ENCODE measurements at places on chromosomes 5 and 9.

- DNase-seq = no peak
These were observed 3.3 kb upstream of the PAIP1 start for GRCh38 chr5:43560128-43560527.

- DNase-seq = no peak
These were observed 82.6 kb downstream of the ADRB2 start for GRCh38 chr5:148909040-148909439.

- DNase-seq = no peak
These were observed 52.7 kb downstream of the MSX2 start for GRCh38 chr5:174777111-174777510.

DNA sequence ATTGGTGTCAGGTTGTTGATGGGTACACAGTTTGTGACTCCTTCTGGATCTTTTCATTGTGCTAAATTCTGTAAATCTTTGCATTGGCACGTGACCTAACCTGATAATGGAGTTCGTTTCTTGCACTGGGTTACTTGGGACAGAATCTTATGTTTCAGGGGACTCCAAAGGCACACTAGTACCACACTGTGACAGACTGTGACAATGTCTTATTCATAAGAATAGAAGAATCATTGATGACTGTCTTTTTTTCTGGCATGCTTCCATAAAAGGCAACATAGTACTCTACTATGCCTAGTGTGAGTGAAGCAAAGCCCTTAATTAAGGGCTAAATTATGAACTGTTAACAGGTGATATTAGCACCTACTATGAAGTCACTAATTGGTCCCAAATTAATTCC, 35.4 kb upstream of the RICTOR start:
- no peak for DNase-seq

- no peak for DNase-seq
These were observed 205.6 kb upstream of the ZNF608 start for GRCh38 chr5:124952079-124952478.

- DNase-seq = no peak
These were observed 45.7 kb upstream of the HSD17B4 start for GRCh38 chr5:119406551-119407110.

DNA sequence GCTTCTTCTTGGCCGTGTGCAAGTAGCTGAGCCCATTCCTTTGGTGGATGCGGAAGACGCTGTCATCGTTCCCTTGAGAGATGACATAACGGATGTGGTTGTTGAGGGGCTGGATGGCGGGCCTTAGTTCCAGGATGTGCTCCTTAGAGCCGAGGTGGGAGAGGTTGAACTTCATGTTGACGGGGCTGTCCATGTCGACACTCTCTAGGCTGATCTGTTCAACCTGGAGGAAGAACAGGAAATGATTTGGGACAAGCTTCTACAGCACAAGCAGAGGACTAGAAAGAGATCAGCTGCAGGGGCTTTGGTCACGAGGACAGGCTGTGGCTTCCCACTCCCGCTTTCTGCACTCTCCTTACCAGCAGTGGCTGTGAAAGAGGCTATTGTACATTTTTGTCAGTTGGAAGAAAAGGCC, 176.0 kb downstream of the SLC12A2 start:
- DNase-seq = no peak

- no peak for DNase-seq
These were observed 20.9 kb upstream of the DUSP1 start for GRCh38 chr5:172791726-172792445.

- no peak for DNase-seq
These were observed 643.0 kb upstream of the RGMB start for GRCh38 chr5:98130261-98131035.

DNA sequence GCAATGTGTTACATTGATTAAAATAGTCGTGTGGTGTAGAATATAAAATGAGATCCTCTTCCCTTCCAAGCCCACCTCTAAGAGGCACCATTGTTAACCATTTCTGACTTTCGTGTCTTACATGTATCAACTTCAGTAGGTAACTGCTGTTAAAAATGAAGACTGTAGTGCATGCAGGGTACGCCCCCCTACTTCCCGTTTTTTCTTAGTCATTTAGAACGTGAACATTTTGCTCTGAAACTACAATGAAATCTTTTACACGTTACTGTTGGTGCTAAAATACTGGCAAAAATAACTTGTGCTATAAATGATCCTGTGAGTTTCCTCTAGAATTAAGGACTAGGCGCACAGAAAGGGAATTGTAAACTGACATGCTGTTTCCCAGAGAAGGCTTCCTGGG, 41.5 kb downstream of the WNK2 start:
- no peak for DNase-seq

GRCh38 chr9:135706288-135706687, 4.3 kb downstream of the KCNT1 start:
- no peak for DNase-seq

DNA sequence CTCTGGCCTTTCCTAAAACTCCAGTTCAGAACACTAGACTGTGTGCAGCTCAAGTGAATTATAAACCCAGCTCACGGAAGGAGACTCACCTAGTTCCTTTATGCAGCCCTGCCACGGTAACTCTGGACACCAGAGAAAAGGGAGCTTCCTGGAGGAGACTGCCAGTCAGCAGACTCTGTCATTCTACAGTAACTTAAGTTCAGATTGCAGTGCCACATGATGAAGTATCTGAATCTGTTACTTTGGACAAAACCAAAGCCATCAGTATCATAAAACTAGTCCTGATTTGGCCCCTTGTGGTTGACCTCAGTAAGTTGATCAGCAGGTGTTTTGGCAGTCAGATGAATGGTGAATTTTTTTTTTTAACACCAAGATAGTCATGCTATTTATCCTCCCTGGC, 2.7 kb downstream of the MTRR start:
- DNase-seq = no peak

GRCh38 chr9:81620002-81620390, 69.4 kb downstream of the TLE1 start:
- no peak for DNase-seq

DNA sequence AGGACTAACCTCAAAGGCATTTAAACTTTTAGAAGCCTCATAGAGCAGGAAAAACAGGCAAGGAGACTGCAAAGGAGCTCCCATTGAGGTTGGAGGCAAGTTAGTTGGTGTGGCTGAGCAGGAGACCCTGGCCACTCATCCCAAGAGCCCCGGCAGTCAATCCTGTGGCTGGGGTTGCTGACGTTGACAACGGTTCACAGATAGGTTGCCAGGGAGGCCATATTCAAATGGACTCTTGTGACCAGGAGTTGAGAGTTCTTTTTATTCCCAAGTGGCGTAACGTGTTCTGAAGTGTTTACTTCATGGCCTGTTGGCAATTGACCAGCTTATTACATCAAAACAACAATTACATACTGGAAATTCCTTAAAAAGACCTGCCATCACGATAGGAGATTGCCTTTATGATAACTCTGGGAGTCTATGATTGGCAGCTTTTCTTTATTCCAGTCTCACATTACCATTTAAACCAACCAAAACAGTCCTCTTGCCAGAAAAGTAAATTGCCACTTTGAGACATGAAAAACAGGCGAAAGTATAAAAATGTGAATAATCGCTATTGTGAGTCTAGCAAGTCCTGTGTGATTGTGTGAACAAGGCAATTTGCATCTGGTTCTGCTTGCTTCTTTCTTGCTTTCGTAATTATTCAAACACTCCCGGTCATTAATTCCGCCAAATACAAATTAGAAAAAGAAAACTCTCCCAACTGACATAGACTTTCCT, 394.9 kb downstream of the MED10 start:
- DNase-seq = no peak

GRCh38 chr5:75678155-75678554, 39.1 kb downstream of the POC5 start:
- no peak for DNase-seq

- DNase-seq = no peak
These were observed 8.2 kb downstream of the TMEM232 start for GRCh38 chr5:110718311-110718710.

DNA sequence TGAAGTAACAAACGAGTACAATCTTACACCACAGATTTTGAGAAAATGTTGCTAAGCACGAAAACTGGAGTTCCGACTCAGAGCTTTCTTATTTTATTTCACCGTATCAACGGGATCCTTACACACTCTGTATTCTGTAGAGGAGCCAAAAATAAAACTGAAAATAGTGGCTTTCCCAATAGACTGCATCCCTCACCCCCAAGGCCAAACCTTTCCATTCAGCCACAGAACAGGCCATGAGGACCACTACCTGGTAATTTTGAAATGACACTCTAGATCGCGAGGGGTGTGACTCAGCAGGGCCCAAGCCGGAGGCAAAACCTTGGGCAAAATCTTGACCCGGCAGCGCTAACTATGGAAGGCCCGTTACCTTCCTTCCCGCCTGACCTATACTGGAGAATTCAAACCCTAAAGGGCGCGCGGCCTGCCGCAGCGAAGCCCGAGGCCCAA, 432 bp downstream of the HSPA9 start:
- DNase-seq = no peak

DNA sequence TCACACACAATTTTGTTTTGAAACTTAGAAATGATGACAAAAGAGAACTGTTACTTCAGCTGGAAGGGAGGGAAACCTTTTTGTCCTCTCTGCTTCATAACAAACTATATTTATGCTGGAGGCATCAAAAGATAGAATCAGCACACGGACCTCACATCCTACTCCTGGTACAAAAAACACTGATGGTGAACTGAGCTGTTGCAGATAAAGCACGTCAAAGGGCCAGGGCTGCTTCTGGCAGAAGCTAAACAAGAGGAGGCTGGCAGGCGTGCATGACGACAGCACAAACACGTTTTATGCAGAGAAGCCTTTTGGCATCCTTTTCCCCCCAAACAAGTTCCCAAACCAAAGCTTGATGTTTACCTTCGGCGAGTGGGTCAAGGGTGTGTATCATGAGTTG, 169.6 kb downstream of the SLC24A2 start:
- DNase-seq = no peak

GRCh38 chr5:131286400-131286715, 22.5 kb downstream of the CDC42SE2 start:
- DNase-seq = no peak

DNA sequence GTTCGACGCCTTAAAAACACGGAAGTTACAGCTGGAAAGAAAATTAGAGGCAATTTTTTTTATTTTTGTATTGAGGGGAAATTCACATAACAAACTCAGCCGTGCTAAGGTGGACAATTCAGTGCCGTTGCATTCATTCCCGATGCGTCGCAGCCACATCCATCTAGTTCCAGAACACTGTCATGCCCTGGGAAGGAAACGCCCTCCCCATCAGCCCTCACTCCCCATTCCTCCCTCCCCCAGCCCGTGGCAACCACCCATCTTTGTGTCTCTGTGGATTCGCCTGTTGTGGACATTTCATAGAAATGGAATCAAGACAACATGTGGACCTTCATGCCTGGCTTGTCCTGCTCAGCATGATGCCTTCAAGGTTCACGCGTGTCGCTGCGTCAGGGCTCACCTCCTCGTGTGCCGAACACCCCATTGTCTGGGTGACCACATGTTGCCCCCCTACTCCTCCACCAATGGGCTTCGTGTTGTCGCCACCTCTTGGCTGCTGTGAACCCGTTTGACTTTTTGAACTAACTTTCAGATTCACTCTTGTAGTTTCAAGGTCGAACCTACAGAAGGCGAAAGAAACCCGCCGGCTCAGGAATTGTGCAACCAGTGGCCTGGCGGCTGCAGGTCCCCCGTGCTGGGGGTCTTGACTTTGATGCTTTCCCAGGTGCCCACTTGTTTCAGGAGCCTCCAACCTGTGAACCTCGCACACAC, 17.4 kb upstream of the CAMSAP1 start:
- DNase-seq = no peak

- no peak for DNase-seq
These were observed 24.7 kb upstream of the ASPN start for GRCh38 chr9:92507005-92507404.

DNA sequence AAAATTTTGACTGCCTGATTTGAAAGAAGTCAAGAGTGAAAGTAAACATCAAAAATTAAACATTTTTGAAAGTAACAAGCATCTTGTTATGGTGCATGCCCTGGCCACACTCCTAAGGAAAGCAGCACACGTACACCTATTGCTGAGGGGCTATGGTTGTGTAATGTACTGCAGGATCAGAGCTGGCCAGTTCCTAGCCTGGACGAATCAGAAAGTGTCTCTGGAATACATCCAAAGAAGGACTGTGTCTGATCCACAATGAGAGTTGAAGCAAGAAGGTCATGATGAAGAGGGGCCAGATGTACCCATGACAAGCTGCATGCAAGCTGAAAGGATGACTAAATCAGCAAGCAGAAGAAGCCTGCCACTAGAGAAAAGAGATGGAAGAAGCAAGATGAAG, 618.2 kb downstream of the TLE1 start:
- no peak for DNase-seq

DNA sequence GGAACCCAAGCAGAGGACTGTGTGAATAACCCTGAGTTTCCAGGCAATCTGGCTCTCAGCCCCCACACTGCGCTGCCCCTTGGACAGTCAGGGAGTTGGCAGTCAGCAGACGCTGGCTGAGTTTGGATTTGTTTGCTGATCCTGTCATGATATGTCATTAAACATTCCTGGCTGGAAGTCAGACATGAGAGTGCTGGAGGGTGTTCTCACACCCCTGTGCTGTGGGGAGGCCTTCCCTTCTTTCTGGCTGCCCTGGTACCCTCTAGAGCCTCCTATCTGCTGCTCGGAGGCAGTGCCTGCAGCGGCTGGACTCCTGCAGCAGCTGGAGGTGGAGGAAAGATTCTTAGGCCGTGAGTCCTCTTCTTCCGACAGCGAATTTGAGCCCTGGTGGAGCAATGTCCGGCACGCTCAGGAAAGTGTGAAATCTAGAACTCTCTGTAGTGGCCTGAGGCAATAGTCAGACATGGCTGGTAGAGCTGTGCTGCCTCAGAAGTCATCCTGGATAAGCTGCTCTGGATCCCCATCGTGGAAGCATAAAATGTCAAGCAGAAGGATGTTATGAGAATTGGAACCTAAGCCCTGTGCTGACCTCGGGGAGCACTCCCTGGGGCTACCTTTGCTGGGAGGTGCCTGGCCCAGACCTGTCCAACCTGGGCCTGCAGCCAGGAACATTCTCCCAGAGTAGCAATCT, 72.0 kb downstream of the PDE8B start:
- no peak for DNase-seq

GRCh38 chr9:33489066-33489465, 15.3 kb upstream of the NOL6 start:
- DNase-seq = no peak

GRCh38 chr9:27771803-27772545, 198.7 kb upstream of the C9orf72 start:
- DNase-seq = no peak

- no peak for DNase-seq
These were observed 304.0 kb upstream of the KLF4 start for GRCh38 chr9:107793541-107793940.

DNA sequence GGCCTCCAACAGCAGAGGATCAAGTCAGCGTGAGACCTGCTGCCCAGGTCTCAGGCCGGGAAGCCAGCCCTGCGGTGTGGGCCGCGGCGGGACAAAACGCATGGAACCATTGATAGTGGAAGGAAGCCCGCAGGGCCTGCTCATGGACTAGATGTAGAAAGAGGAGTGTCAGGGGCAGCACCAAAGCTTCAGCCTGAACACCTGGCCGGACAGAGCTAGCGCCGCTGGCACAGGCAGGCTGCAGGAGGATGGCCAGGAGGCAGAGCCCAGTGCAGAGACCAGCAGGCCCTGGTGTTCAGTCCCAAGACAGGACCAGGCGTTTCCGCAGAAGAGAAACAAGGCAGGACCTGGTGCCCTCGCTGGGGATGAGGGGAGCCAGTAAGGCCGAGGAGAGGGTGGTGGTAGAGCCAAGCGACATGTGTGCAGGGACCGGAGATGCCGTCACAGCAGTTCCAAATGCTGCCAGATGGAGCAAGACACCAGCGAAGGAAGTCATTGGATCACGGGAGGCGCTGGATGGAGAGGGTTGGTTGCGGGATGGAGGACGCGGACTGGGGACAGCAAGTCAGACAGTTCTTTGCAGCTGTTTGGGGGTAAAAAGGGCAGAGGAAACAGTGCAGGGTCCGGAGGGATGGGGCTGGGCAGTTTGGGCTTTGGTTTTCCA, 42.1 kb upstream of the OLFM1 start:
- DNase-seq = no peak

GRCh38 chr5:109928811-109929210, 239.1 kb downstream of the MAN2A1 start:
- no peak for DNase-seq
